ENCODE measurements at places on chromosomes 2 and 18.

- DNase-seq = no peak
Observed at GRCh38 chr18:7789856-7790552, 222.9 kb downstream of the PTPRM start.

DNA sequence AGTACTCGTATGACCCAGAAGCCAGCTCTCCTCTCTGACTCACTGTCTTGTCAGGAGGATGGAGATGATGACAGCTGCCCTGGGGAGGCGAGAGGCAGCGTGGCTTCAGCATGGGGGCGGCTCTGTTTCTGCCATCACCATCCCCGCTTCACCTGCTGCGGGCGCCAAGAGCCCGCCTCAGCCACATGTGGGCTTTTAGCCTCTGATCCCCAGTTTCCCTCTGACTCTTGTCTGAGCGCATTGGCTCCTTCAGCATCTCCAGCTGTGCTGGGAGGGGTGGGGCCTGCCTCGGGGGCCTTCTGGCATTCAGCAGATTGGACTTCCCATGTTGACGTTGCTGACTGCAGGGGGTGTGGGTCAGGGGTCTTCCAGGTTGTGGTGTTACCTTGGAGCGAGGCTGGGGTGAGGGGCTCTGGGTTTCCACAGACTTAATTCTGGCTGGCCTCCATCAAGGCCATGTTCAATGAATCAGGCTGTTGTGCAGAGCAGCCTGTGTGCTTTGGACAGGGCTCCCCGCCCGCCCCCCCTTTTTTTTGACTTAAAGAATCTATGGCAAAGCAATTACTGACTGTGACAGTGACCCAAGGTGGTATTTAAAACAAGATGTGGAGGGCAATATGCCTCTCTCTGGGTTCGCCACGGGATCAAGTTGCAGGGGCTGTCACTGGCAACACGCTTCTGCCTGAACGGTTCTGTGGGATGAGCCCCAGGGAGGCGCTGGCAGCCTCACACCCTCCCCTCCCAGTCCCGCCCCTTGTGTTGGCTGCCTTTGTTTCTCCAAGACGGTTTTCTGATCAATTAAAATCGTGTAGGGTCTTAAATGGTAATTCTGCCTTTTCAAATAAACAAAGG is 228.3 kb downstream of the LDLRAD4 start:
- DNase-seq = no peak

- DNase-seq = peak; percentile 29
Observed at GRCh38 chr2:217886720-217887309, 116.0 kb downstream of the TNS1 start.

- no peak for DNase-seq
Observed at GRCh38 chr2:219207134-219207883, 727 bp downstream of the ZFAND2B start.

DNA sequence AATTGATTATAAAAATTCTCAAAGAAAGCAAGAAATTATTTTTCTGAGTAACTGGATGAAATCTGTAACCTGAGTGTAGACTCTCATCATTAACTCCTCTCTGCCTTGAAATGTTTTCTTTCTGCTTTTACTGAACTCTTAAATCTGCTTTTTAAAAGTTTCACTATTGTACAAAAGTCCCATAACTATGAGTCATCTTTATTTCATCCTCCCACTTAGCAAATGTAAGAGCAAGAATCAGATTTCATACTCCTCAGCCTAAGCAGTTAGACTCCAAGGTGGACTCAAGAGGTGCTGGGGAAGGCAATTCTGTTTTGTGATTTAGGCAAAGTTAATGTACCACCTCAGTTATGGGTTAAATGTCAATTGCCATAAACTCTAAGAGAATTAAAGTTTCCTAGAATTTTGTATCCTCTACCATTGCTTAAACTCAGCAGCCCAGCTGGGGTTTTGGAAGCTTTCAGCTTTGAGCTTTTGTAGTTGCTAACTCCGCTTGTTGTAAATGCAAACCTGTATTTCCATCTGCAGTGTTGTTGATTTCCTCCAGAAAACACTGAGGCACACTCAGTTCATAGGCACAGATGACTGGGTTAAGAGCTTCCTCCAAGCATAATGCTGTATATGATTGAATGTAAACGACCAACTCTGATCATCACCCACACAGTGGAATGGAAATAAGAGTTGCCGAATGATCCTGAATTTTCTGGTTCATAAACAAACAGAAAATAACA is 268.8 kb downstream of the ARHGAP15 start:
- no peak for DNase-seq

GRCh38 chr2:136122661-136123060 is 4.7 kb upstream of the CXCR4 start:
- DNase-seq = no peak

- no peak for DNase-seq
Observed at GRCh38 chr2:222888716-222889115, 27.9 kb downstream of the ACSL3 start.

Measured in stimulated activated CD4-positive, alpha-beta T cell treated with anti-CD3 and anti-CD28 coated beads, TNF-alpha, amount 100 ng/mL, for 24 hours (primary cell).